ENCODE measurements at places on chromosomes 4 and X. TPM values are rescaled to one million over a fixed set of nuclear protein-coding genes. Genes with fewer than 3 reads are reported as not detected.

ANKRD37 gene
- 3.4 TPM for total RNA-seq

RTL9 gene
- 0.06 TPM for total RNA-seq

ANK2 gene
- total RNA-seq = 0.58 TPM

HPGDS gene
- total RNA-seq = not detected

RP2 gene
- 5.7 TPM for total RNA-seq

PRKG2 gene
- total RNA-seq = 1.1 TPM

GLUD2 gene
- 1.6 TPM for total RNA-seq

ENPP6 gene
- not detected for total RNA-seq

TBC1D8B gene
- total RNA-seq = 1.5 TPM

EGFL6 gene
- total RNA-seq = not detected

PFKFB1 gene
- total RNA-seq = 0.10 TPM

RIPPLY1 gene
- not detected for total RNA-seq

CSAG2 gene
- total RNA-seq = not detected

OTUD4 gene
- 17.2 TPM for total RNA-seq

PROM1 gene
- 0.34 TPM for total RNA-seq

UCP1 gene
- not detected for total RNA-seq

TCEANC gene
- 0.73 TPM for total RNA-seq

GPR50 gene
- 0.12 TPM for total RNA-seq

KIF4A gene
- 24.2 TPM for total RNA-seq

VCX gene
- not detected for total RNA-seq

CHRDL1 gene
- total RNA-seq = not detected

YTHDC1 gene
- total RNA-seq = 25.8 TPM

SOX3 gene
- total RNA-seq = not detected

PCYT1B gene
- not detected for total RNA-seq

CXCL13 gene
- total RNA-seq = not detected

CFAP47 gene
- not detected for total RNA-seq

WWC2 gene
- 15.7 TPM for total RNA-seq

TCEAL1 gene
- 36.1 TPM for total RNA-seq

FRMPD4 gene
- total RNA-seq = 0.08 TPM

KIAA1210 gene
- not detected for total RNA-seq

USO1 gene
- 24.8 TPM for total RNA-seq

CENPVL3 gene
- total RNA-seq = 0.13 TPM

Data from A549 treated with RU486 at 1 μM for 4 hours (cell line).